ENCODE measurements at places on chromosomes 12 and 14.

DNA sequence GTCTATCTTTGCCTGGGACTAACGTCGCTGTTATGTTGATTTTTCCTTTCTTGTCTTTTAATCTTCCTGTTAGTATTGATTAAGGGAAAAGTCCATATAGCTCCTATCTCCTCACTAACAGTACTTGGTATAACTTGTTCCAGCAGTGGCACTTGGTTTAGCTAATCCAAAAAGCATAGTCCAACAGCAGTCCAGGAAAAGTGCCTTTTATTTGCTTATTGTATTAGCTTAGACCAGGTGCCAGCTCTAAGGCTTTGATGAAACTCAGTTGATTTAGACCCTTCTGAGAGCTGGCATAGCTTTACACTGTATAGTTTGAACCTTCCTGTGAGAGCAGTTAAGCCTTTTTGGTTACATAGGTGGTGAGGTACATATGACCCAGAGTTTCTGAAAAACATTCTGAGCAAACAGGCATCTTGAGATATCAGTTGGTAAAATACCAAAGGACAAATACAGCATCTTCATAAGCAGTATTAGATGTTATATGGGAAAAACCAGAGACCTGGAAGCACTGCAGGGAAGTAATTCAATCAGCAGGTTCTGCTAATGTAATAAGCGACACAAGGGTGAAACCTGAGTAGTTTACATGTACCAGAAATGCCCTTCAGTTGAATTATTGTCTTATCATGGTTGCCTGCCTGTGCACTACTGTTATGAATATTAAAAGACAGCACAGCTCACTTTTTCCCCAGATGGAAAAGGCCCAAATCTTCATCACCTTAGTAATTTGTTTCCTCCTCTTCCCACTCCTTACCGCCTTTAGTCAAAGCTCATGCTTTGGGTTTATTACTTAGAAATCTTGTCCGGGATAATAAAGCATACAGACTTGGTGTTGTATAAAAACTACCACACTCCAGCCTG, 13.0 kb downstream of the PELI2 start:
- DNase-seq: no peak

DNA sequence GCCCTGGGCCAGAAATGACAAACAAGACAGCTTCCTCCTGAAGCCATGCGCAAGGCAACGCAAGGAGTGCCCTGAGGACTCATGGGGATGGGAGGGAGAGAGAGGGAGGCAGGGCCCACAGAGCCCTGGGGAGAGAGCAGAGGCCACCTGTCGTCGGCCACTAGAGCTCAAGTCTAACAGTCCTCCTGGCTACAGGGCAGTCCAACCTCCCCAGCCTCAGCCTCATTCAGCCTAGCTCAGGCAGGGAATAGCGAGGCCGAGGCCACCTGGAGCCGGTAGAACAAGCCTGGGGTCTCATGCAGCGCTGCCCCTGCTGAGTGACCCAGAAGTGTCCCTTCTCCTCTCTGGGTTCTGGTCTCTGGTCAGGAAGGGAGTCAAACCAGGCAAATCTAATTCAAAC, 69.5 kb downstream of the BCL11B start:
- DNase-seq: no peak

DNA sequence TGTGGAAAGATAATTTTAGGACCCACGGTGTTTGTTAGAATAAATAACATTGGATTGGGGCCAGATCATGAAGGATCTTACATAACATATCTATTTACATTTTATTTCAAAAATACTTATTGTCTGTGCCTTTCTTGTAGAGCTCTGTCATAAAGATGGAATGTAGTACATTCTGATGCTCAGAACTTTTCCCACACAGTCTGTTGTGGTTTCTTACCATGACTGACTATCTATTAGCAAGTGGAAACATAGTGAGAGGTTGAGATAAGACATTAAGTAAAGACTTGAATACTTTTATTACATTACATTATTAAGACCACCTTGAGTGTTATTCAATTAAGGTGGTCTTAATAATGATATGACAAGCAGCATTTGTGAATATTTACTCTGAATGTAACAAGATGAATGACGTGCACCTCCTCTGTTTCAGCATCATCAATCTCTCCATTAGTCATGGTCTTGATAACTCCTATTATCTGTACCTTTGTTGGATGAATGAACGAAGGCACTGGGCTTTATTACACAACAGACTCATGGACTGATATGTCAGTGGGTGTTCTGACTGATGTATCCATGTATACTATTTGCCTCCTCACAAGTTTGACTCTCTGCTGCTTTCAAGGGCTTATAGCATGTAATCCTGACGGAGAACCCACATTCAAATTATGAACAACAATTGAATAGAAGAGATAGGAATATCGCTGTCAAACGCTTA, 883.0 kb upstream of the FLRT2 start:
- DNase-seq: no peak

GRCh38 chr14:31137214-31137889, 70.2 kb downstream of the HECTD1 start:
- DNase-seq: no peak

DNA sequence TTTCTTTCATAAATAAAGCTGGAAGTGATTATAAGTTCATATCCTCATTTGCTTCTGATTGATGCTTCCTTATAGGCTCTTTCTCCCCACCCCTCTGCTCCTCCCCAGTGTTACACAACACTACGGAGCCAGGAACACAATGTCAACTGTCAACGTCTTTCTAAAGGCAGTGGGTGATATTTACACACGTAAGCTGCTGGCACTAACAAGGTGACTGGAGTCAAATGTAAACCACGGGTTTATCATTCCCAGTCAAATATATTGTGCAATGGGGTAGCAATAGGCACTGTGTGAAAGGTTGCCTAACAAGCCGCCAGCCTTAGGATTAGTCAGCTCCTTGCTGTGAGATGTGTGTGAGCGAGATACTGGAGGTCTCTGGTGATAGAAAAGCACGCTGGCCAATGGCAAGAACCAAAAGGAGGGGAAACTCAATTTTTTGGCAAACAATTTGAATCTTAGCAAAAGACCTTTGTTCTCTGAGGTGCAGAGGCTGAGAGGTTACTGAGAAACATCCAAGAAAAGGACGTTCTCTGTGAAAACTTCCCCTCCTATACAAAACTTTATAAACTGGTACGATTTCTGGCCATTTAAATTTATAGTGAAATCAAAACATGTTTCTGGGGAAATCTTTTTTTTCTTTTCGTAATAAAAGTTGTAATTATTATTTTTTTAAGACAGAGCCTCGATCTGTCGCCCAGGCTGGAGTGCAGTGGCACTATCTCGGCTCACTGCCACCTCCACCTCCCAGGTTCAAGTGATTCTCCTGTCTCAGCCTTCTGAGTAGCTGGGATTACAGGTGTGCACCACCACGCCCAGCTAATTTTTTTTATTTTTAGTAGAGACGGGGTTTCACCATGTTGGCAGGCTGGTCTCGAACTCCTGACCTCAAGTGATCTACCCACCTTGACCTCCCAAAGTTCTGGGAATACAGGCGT, 22.3 kb upstream of the HECTD1 start:
- DNase-seq: no peak

GRCh38 chr12:75568801-75569200, 57.4 kb upstream of the KRR1 start:
- DNase-seq: no peak

DNA sequence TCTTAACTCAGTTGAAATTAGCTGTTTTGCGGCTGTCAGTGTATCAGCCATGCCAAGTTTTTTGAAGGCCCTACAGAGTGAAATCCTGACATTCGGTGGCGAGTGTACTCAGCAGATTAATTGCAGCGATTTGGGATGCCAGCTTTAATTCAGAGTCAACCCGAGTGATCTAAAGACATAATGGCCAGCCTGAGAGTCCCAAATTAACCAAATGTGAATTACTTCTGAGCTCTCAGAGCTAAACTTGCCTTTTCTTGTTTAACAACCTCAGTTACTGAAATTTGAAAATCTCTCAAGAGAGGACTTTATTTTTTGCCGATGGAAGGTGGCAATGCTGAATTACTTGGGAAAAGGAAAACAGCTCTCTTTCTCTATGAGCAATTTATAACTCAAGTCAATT, 148.5 kb downstream of the GLT1D1 start:
- DNase-seq: no peak

DNA sequence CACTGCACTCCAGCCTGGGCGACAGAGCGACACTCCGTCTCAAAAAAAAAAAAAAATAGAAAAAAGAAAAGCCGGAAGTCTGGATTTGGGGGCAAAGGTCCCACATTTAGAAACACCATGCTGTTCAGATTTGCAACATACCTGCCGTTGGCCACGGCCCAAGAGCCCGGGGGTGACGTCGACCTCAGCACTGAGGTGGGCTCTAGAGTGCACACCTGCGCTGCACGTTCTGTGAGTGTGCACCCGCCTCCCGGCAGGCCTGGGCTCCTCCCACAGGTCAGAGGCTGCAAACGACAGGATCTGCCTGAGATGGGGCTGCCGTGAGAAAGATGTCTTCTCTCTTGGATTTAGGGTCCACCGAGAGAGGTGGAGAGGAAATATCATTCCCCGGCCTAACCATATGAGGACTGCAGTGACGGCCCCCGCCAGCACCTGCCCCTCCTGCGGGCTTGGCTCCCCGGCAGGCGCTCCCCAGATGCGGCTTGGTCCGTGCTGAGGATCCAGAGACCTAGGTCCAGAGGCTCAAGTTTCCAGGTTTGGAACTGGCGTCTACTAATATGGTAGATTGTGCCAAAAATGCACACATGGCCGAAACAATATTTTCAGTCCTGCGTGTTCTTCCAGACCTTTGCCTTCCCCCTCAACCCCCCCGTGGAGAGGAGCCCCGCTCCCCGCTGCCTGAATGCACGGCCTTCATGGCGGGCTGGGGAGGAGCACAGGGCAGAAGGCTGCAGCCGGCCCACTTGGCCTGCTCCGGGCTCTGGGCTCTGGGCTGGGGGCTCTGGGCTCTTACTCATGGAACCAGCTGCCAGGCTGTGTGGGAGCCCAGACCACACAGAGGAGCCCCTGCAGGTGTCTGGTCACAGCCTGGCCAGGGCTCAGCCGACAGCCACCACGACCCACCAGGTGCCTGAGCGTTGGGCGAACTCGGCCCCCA, 58.8 kb upstream of the FBRSL1 start:
- DNase-seq: no peak

DNA sequence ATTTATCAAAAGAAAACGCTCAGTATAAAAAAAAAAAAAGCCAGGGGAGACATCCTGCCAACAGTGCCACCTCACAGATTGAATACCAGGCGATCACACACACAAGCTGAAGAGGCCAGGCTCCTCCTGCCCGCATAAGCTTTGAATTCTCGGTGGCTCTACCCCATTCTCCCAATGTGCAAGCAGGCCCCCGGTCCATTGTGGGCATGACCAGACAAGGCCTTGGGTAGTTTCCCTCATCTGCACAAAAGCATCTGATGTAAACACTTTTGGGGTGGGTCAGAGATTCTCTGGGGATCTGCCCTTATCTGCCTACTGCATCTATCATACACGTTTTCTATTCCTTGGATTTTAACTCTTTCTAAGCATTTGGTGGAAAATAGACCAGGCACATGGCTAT, 16.2 kb downstream of the KLRF2 start:
- DNase-seq: no peak

GRCh38 chr14:49220492-49220891, 365.7 kb downstream of the RPS29 start:
- DNase-seq: no peak

GRCh38 chr14:21874946-21875345, 201.3 kb upstream of the OR4E1 start:
- DNase-seq: no peak

GRCh38 chr12:44777044-44777443, 99.1 kb downstream of the NELL2 start:
- no peak for DNase-seq

- DNase-seq: no peak
Observed at GRCh38 chr12:65958456-65958855, 134.2 kb downstream of the HMGA2 start.

DNA sequence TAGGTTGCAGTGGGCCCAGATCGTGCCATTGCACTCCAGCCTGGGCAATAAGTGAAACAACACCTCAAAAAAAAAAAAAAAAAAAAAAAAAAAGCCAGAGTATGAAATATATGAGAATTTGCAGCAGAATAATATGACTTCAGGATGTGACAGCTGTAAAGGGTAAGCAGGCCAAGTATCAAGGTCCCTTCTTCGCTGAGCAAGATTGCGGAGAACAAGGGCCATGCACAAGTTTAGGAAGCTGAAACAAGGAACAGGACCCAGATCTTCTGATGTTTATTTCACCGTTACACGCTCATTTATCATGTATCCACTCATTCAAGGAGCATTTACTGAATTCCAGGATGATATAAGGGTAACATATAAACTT, 659 bp upstream of the FOXJ2 start:
- no peak for DNase-seq

DNA sequence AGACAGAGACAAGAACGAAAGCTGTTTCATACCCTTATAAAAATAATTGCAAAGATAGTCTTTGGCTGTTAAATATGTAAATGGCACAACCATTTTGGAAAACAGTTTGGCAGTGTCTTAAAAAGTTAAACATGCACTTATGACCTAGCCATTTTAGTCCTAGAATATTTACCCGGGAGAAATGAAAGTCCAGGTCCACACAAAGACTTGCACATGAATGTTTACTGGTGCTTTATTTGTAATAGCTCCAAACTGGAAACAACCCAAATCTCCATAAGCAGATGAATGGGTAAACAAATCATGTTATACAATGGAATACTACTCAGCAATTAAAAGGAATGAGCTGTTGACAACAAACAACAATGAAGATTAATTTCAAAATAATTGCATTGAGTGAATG, 380.4 kb downstream of the ETNK1 start:
- DNase-seq: no peak

DNA sequence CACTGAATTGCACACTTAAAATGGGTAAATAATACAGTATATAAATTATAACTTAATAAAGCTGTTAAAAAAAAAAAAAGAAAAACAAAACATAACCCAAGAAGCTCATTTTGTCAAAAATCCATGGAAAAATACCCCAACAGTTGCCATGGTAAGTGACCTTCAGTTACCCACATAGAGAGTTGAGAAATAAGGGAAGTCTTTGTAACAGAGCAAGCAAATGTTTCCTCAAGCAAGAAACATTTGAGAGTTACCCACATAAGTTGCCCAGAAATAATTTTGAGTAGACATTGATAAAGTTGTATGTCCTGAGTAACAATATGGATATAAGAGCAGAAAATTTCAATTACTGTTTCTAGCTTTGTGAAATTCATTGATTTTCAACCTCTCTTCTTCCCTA, 227.4 kb downstream of the CCDC59 start:
- no peak for DNase-seq

DNA sequence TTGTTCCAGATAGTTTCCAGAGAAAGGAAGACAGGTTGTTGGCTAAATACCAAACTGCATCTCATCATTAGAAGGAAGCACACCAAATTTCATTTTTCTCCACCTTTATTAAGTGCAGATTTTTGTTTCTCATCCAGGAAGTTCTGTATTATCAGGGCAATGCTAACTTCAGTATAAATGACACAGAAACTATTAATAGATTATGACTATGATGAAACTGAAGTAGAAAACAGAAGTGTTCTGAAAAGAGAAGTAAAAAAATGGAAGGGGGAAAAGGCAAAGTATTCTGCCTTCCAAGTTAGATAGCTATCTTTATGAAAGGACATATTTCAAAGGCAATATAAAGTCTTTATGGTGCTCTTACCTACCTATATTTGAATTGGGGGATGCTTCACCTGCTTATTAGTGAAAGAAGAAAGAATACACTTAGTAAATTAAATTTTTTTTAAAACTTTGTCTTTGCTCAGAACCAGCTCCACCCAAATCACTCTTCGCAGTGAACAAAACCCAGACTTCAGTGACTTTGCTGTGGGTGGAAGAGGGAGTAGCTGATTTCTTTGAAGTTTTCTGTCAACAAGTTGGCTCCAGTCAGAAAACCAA, 223.9 kb downstream of the PTPRO start:
- DNase-seq: peak; percentile 12

GRCh38 chr12:11650286-11651281, 1.1 kb downstream of the ETV6 start:
- no peak for DNase-seq

GRCh38 chr12:75390156-75390898, 562 bp upstream of the GLIPR1L2 start:
- no peak for DNase-seq
